Tibial nerve (tissue), 4 donors: ENCODE measurements at places on chromosomes 6 and 20. TPM values are rescaled to one million over a fixed set of nuclear protein-coding genes. Genes with fewer than 3 reads are reported as not detected.

The MCCD1 gene
- total RNA-seq: not detected

The ARFGEF3 gene
- total RNA-seq: 6.9 TPM

The GPLD1 gene
- 2.7 TPM for total RNA-seq

The CBLN4 gene
- total RNA-seq: 0.90 TPM

The OR2H1 gene
- not detected for total RNA-seq

The TSBP1 gene
- total RNA-seq: not detected

The DSP gene
- 4.2 TPM for total RNA-seq

The MYMX gene
- total RNA-seq: not detected

The CLVS2 gene
- under 0.01 TPM for total RNA-seq

The CD93 gene
- total RNA-seq: 85.1 TPM

The EBF4 gene
- 15.6 TPM for total RNA-seq

The CALHM5 gene
- 4.5 TPM for total RNA-seq

The SNAP91 gene
- total RNA-seq: 4.3 TPM

The CHRNA4 gene
- total RNA-seq: not detected

The NKAIN4 gene
- total RNA-seq: 1.2 TPM

The ADGB gene
- total RNA-seq: not detected

The PRKN gene
- total RNA-seq: 7.2 TPM

The C20orf202 gene
- 0.59 TPM for total RNA-seq

The ZC2HC1B gene
- total RNA-seq: not detected

The SOX4 gene
- 6.9 TPM for total RNA-seq

The ARFGEF2 gene
- 31.8 TPM for total RNA-seq

The PPIL6 gene
- 6.7 TPM for total RNA-seq

The TCF19 gene
- 4.2 TPM for total RNA-seq

The EDN3 gene
- total RNA-seq: not detected

The MOXD1 gene
- total RNA-seq: 8.1 TPM

The PNPLA1 gene
- 0.30 TPM for total RNA-seq

The PREX1 gene
- total RNA-seq: 30.1 TPM

The HLA-DQA1 gene
- 9.8 TPM for total RNA-seq

The EDN1 gene
- 18.2 TPM for total RNA-seq

The GGTLC1 gene
- not detected for total RNA-seq

The WFDC12 gene
- not detected for total RNA-seq

The CASS4 gene
- 4.7 TPM for total RNA-seq

The SYCP2 gene
- total RNA-seq: 3.1 TPM

The NT5DC1 gene
- total RNA-seq: 4.2 TPM

The HTR1B gene
- 1.8 TPM for total RNA-seq

The CYP39A1 gene
- 12.1 TPM for total RNA-seq

The KCNK15 gene
- 6.0 TPM for total RNA-seq

The IL17A gene
- not detected for total RNA-seq

The SUN5 gene
- total RNA-seq: not detected

The SMLR1 gene
- not detected for total RNA-seq

The PRND gene
- total RNA-seq: not detected

The LPA gene
- not detected for total RNA-seq

The TMEM74B gene
- total RNA-seq: 0.44 TPM

The DPPA5 gene
- not detected for total RNA-seq

The GJA10 gene
- total RNA-seq: not detected

The PACRG gene
- 2.6 TPM for total RNA-seq

The PLCB4 gene
- total RNA-seq: 43.3 TPM
